ENCODE measurements at places on chromosomes 3 and 15.

GRCh38 chr15:45100884-45101625, 12.9 kb downstream of the DUOX2 start:
- DNase-seq, result no peak

GRCh38 chr15:48695088-48695826, 49.7 kb upstream of the FBN1 start:
- no peak for DNase-seq

DNA sequence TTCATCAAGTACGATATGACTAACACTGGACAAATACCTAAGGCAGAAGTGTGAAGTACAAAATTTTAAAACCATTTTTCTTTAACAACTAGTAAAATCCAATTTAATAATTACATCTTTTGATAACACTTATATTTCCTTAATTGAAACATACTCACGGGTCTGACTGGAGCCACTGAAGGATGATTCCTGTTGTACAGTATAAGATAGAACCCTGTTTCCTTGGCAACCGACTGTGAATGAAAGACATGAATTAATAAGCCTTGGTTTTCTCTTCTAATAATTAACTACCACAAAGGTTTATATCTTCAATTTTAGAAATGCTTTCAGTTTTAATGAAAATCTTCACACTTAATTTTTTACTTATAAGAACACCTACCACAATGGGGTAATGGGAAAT, 19.4 kb downstream of the DHX36 start:
- no peak for DNase-seq

- DNase-seq, result no peak
Measured at GRCh38 chr3:128317101-128317697, 149.5 kb downstream of the DNAJB8 start.

DNA sequence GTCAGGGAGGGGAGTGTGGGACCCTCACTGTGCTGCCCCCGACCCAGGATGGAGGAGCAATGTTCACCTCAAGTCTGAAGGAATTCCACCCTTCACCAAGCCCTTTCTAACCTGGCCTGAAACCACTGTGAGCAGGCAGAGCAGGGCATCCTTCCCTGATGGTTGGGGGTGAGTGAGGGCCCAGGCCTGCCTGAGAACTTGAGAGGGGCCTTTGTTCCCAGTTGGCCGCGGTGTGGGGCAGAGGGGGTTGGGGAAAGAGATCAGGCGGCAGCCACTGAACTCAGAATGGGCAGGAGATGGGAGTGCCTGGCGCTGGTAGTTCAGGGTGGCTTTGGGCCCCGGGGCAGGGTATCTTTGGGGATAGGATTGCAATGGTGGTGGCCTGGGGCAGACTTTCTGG, 103.5 kb upstream of the RPL32 start:
- no peak for DNase-seq

DNA sequence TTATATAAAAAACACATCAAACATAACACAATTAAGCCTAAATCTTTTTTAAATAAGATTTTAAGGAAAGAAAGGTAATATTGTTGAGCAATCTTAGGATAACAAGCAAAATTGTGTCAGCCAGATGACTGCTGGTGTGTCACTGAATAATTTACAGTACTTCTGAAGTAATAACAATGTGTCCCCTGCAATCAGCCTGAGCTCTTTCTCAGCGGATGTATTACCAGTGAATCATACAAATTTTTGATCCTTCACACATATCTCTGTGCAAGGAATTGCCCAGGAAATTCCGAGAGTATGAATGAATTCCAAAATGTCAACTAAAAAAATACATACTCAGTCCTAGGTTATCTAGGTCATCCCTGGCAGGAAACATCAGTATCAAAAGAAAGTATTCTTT, 76.6 kb upstream of the PTX3 start:
- DNase-seq, result no peak

- DNase-seq, result no peak
Measured at GRCh38 chr3:118932822-118933558, 101.7 kb downstream of the IGSF11 start.

- DNase-seq, result no peak
Measured at GRCh38 chr3:128709038-128709437, 16.9 kb upstream of the RAB7A start.

DNA sequence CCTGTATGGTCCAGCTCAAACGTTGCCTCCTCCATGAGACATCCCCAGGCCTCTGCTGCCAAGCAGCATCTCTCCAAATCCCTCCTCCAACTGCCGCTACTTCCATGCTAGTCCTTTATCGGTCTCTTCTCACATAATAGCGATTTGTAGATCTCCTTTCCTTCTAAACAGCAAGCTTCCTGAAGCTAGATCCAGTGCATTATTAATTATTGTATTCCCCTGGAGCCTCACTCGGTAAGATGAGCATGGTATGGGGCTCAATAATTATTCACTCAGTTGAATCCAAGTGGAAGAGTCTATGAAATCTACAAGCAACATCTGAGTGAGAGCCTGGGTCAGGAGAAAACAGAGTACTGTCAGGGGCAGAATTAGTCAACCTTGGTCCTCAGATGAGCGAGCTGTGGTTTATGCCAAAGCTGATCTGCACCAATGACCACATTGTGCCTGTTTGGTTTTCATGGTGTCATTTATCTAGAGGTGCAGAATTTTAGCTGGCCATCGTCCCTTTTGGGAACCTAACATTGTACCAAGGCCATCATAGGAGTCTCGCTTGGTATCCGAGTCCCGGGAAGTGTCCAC, 93.8 kb upstream of the UBE2E1 start:
- DNase-seq, result no peak

- DNase-seq, result no peak
Measured at GRCh38 chr3:177804032-177804431, 606.8 kb upstream of the TBL1XR1 start.

- DNase-seq, result no peak
Measured at GRCh38 chr3:11651477-11651876, 7.8 kb upstream of the VGLL4 start.

- DNase-seq, result no peak
Measured at GRCh38 chr3:67447393-67447792, 207.0 kb downstream of the SUCLG2 start.

GRCh38 chr3:116256843-116257485, 188.3 kb downstream of the LSAMP start:
- no peak for DNase-seq

GRCh38 chr3:115160295-115160694, 13.2 kb upstream of the ZBTB20 start:
- no peak for DNase-seq

DNA sequence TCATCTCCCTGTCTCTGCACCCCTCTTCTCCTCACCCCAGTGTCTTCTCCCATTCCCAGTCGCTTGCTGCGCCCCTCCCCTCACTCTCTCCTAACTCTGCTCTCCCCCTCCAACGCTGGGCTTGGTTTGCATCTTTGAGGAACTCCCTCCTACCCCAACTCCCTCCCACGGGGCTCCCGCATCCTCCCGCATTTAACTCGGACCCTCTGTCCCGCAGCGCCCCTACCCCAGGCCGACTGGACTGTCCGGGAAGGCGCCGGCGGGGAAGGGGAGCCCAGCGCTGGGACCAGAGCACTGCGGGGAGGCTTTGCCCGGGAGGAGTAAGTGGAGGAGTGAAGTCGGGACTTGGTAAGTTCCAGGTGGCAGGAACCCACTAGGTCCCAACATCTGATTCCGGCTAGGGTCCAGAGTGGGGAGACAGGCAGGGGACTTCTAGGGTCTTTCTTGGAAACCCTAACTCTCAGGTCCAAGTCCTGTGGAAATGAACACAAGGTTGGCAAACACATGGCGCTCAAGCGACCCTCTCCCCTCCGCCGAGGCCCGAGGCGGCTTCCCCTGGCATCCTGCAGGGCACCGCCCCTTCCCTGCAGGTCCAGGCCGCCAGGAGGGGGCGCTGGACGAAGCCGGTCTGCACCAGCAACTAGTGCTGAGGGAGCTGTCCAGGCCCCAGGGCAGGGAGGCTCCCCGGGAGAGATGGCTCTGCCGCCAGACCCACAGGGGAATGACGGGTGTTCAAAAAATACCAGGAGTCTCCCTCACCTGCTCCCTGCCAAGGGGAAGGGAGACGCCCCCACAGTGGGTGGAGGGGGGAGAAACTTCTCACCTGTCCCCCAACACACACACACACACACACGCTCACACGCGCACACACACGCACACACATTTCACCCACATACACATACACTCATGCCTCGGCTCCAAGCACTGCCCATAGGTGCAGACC, 53.2 kb downstream of the LHFPL4 start:
- DNase-seq, result no peak

GRCh38 chr3:31906182-31906581, 74.9 kb downstream of the OSBPL10 start:
- no peak for DNase-seq

DNA sequence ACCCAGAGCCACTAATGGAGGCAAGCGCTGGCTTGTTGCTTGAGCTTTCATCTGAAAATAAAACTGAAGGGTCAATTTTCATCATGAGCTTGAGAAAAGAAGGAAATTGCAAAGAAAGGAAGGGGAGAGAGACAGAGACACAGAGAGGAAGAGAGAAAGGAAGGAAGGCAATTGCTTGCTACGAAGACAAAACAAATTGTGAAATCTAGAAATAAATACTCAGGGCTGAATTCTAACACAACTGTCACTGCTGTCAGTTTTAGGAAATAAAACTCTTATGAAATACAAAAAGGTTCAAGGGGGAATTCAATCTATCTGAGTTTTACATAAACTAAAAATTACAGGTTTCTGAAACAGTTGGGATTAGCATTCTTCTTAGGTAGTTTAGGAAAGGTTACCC, 36.7 kb downstream of the FOXP1 start:
- DNase-seq, result no peak

DNA sequence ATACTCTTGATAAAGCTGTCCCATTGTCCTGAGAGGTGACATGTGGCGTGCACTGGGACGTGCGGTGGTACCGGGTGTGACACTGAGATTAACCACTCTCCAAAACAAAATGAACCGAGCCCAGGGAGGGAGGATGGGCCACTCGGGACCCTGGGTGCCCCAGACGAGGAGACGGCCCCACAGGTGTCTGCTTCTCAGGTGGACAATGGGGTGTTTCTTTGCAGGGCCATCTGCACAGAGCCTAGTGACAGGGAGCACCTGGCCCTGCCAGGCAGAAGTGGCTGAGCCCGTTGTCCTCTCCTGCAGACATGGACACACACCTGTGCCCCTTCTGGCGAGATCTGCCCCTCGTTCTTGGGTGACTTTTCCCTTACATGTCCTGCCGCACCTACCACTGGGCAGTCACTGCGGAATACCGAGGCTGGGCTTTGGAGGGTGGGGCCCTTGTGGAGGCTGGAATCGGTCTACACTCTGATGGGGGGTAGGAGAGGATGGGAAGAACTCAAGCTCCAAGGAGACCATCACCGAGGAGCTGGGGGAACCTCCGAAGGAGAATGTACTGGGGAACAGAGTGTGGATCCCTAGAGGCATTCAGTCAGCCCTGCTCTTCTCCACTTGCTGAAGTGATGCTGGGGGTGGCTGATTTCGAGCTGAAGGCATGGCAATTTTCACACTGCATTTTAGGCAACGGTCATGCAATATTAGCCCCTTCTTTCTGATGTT, 153.5 kb downstream of the ATP10A start:
- DNase-seq, result no peak

- no peak for DNase-seq
Measured at GRCh38 chr15:58515807-58516206, 84.0 kb downstream of the LIPC start.

DNA sequence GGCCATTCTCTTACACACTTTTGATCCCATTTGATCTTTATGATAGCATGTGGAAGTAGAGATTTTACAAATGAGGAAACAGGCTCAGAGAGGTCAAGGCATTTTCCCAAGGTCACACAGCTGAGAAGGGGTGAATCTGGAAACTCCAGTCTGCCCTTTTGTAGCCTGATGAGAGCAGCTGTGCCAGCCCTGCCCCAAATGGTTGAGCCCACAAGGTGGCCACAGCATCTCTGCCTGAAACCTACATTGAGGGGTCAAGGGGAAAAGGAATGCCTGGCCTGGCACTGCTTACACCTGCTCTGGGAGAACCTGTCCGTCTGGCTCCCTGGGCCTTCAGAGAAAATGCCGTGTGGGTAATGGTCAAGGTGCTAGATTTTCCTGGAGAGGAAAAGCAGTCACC, 200.2 kb upstream of the LINGO1 start:
- DNase-seq, result no peak

DNA sequence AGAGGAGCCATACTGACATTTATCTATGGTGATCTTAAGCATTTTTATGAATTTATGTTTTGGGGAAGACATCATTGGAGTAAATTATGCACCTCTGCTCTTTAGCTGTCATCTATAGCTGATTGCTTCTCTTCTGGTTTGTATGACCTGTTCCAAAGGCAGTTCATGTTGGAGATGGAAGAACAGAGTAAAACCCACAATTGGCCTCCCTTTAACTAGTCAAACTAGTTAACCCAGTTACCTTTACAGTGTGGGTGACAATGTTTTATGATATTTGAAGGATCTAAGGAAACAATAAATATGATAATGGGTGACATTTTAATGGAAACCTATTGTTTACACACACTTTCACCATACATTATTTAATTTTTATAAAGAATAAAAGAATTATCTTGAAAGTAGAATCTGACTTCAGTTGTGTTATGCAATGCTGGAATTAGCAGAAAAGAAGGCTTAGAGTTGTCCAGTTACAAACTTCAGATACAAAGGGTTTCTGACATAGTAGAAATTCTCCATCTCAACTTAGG, 263.5 kb downstream of the NFKBIZ start:
- no peak for DNase-seq

- DNase-seq, result no peak
Measured at GRCh38 chr3:131543714-131544113, 40.9 kb upstream of the MRPL3 start.

DNA sequence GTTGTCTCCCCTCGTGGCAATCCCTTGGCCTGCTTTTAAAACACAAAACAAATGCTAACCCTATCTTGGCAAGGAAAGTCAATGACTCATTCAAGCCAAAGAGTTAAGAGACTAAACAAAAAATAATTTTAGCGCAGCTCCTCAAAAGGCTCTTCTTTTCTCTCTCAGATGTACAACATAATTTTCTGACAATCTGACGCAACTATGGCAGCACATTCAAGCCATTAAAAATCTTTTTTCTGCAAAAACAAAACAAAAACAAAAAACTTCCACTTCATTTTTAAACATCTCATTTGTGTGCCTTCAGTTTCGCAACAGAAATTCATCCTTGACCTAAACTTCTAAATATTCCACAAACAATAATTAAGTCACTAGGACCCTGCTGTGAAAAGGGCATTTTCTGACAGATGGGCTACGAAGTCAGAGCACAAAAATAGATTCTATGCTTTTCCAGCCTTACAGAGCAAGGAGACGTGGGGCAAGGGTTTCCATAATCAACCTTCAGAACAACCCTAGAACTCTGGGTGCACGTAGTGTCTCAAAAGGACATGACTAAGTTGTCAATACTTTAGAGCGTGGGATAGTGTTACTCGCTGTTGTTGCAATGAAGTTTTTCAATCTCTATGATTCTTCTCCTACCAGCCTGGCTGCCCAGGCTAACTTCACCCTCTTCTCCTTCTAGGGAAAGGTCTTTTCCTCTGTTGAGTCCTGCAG, 84.3 kb downstream of the MB21D2 start:
- no peak for DNase-seq

GRCh38 chr3:175726228-175726627, 867.1 kb downstream of the NAALADL2 start:
- no peak for DNase-seq

GRCh38 chr3:59998058-59998457, 948.2 kb upstream of the CFAP20DC start:
- no peak for DNase-seq

- no peak for DNase-seq
Measured at GRCh38 chr3:188349933-188350332, 196.0 kb downstream of the LPP start.

- no peak for DNase-seq
Measured at GRCh38 chr3:192336286-192336685, 391.1 kb downstream of the FGF12 start.

GRCh38 chr3:169285057-169286033, 378.2 kb downstream of the MECOM start:
- DNase-seq, result no peak

- no peak for DNase-seq
Measured at GRCh38 chr3:103169289-103169688, 734.5 kb downstream of the ZPLD1 start.
